ENCODE measurements at places on chromosomes 7 and 10.

GRCh38 chr10:85003083-85003482 is 674.7 kb downstream of the CCSER2 start:
- no peak for DNase-seq

GRCh38 chr7:139692723-139693122 is 85.1 kb downstream of the HIPK2 start:
- no peak for DNase-seq

DNA sequence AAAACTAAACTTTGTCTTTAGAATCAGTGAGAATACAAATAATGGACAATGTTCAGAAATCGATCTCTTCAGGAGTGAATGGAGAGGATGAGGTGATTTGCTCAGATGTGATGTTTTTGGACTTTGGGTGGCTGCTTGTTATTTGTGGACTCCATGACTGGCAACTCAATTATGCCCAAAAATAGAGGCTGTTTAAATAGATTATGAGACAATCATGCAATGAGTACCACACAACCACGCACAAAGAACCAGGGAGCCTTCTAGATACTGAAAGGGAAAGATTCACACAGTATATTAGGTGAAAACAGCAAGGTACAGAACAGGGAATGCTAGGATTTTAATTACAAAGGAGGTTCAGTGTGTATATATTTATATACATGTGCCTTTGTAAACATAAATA is 141.3 kb upstream of the ANK3 start:
- DNase-seq, result no peak

DNA sequence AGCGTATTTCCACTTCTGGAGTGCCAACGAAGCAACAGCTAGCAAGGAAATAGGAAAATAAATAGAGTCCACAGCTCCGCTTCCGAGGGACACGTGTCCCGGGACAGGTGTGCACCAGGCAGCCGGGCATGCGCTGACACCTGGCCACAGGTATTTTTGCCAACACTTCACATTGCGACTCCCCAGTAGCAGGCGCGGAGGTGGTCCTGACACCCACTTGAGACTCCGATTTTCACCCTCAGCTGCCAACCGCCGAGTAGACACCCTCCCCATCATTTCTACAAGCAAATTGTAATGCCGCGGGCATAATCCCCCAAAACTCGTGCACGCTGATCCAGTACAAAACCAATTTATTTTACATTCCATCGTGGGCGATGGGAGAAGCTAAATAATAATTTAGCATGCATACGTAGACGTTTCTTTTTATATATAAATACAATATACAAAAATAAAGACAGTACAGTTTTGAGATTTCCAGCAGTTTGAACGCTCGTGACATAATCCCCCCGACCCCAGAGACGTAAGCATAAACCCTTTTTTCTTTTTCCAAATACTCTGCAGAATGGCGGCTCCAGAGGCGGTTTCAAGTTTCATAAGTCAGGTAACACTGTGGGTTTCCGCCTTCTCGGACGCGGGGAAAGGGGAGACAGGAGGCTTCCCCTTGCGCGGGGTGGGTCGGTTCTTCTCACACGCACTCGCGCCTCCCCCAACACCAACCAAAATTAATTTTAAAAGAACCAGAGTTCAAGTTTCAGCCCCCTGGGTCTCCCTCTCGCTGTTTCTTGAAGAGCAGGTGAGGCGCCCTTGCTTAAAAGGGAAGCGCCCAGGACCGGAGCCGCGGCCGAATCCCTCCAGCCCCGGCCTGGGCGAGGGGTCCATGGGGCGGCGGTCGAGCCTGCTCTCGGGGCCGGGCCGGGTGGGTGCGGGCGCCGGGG is 5.7 kb downstream of the MNX1 start:
- DNase-seq, result no peak

- no peak for DNase-seq
Measured at GRCh38 chr10:125482637-125483036, 200.3 kb downstream of the TEX36 start.
